Stimulated activated CD8-positive, alpha-beta memory T cell treated with anti-CD3 and anti-CD28 coated beads, Interleukin-7, amount 100 ng/mL, for 1 hour (primary cell): ENCODE measurements at places on chromosomes 11 and 22.

DNA sequence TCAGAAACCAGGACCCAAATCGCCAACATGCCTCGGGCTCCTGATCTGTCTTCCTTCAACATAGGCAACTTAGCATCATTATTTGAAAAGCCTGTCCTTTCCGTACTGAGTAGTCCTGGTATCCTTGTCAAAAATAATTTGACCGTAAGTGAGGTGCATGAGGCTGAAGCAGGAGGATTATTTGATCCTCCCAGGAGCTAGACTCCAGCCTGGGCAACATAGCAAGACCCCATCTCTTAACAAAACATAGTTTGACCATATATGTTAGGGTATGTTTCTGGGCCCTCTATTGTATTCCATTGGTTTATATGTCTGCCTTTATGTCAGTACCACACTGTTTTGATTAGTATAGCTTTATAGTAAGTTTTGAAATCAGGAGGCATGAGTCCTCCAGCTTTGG, 112.5 kb downstream of the MICAL3 start:
- DNase-seq, result no peak

DNA sequence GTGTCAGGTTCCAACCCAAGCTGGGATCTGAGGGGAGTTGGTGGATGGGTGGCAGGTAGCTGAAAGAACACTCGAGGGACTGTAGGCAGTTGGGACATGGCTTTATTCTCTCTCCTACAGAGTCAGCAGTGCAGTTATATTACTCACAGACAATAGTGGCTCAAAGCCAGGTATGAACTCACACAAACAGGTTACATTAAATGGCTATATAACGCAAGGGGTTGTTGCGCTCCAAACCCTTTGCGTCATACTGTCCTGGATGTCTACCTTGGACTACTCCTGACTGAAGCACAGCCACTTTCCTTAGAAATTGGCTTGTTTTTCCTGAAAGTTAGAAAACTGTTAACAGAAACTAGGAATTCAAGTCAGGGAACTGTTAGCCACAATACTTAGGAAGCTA, 66.4 kb upstream of the OR4B1 start:
- DNase-seq, result no peak

DNA sequence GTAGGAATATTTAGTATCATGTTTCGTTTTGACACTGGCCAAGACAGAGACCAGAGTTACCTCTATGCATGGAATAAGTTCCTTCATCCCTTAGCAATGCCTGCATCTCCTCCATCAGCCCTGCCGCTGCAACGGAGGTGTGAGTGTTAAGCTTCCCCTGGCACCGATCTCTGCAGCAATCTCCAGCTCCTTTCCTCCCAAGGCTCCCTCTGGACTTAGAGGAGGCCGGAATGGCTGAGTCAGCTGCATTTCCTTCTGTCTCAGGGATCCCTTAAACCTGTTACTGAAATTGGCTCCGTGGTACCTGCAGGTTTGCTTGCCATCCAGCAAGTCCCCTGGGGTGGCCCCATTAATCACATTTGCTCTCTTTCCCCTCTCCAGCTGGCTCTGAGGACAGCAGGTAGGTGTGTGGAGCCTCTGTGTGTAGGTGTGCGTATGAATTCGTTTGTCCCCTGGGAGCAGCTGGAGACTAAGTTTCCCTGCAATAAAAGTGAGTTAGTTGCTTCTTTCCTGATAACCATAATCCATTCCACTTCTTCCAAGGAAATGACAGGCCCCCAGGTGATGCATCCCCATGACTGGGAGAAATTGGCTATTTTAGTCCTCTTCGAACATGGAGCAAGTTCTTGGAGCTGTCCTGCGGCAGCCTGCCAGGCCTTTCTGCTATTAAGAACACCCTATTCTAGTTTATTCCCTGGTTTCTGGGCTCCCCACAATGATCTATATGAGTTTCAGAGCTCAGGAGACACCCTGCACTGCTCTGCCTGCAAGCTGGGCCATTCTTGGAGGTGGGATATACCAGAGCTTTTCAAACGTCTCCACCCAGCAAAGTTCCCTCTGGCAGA, 457.2 kb upstream of the CADM1 start:
- no peak for DNase-seq

- no peak for DNase-seq
Measured at GRCh38 chr22:50609599-50609998, 9.0 kb downstream of the MAPK8IP2 start.

DNA sequence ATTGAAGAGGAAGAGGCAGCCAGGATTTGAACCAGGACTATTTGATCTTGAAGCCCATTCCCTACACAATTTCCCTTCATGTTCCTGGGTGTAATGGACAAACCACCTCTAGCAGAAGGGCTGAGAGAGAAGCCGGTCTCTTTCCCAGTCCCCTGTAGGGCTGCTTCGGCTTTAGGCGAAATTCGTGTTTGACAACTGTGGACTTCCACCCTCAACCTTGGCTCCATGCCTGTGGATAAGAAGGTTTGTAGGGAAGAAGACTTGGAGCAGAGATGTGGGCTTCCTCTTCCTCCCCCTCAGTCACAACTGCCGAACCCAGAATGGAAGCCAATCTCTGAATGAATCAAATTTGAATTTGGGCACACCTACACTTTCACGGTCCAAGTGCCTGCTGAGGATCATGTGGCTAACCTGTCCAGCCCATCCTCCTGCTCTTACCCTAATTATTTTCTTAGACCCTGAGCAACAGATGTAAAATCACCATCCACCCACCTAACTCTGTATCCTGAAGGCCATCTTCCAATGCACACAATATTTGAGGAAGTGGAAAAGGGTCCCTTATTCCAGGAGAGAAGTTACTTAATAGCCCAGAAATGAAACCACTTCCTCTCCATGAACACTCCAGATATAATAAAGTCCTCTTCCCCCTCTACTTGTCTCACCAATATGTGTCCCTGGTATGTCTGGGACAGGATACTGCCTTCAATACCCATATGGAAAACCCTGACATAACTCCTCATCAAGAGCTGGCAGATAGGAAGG, 10.1 kb upstream of the SCN2B start:
- DNase-seq, result no peak
